Type B pancreatic cell (in vitro differentiated cells): ENCODE measurements at places on chromosomes 2 and 18. TPM values are rescaled to one million over a fixed set of nuclear protein-coding genes. Genes with fewer than 3 reads are reported as not detected.

The SLC38A11 gene
- total RNA-seq, result 3.7 and 13.4 TPM in 2 replicates

The KIF5C gene
- total RNA-seq, result 20.4 and 38.9 TPM in 2 replicates

The B3GNT7 gene
- total RNA-seq, result 6.8 and 14.4 TPM in 2 replicates

The CDK15 gene
- 1.8 TPM in 1 of 2 replicates, not detected in the other for total RNA-seq

The RAD51AP2 gene
- total RNA-seq, result 0.12 TPM in 2 replicates

The ABCB11 gene
- 0.24 TPM in 1 of 2 replicates, not detected in the other for total RNA-seq

The ANKRD36C gene
- total RNA-seq, result 10.8 and 47.0 TPM in 2 replicates

The AGXT gene
- total RNA-seq, result 0.51 and 1.00 TPM in 2 replicates

The SERPINB13 gene
- 3.7 and 5.9 TPM in 2 replicates for total RNA-seq
